ENCODE measurements at places on chromosomes 2 and 18. TPM values are rescaled to one million over a fixed set of nuclear protein-coding genes. Genes with fewer than 3 reads are reported as not detected.

DNA sequence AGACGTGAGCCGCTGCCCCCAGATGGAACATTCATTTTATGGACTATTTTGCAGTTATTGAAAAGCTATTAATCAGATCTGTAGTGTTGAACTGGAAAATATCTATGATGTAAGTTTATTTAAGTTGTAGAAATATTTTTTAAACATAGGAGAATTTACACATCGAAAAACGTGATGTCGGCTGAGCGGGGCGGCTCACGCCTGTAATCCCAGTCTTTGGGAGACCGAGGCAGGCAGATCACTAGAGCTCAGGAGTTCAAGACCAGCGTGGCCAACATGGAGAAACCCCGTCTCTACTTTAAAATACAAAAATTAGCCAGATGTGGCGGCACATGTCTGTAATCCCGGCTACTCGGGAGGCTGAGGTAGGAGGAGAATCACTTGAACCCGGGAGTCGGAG is 2.0 kb upstream of the TIA1 start:
- DNase-seq = no peak

- no peak for DNase-seq
These were observed 17.6 kb downstream of the MAP3K19 start for GRCh38 chr2:135029481-135030134.

DNA sequence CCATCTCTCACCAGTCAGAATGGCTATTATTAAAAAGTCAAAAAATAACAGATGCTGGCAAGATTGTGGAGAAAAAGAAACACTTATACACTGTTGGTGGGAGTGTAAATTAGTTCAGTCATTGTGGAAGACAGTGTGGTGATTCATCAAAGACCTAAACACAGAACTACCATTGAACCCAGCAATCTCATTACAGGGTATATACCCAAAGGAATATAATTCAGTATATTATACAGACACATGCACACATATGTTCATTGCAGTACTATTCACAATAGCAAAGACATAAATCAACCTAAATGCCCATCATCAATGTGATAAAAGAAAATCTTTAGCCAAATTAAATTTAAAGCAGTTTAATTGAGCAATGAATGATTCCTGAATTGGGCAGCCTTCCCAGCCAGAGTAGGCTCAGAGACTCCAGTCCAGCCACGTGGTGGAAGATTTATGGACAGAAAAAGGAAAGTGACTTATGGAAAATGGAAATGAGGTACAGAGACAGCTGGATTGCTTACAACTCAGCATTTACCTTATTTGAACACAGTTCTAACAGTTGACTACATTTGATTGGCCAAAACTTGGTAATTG is 377.1 kb upstream of the SLC39A10 start:
- DNase-seq = no peak

GRCh38 chr18:48230467-48231113 is 178.6 kb downstream of the ZBTB7C start:
- DNase-seq = peak; percentile 75

DNA sequence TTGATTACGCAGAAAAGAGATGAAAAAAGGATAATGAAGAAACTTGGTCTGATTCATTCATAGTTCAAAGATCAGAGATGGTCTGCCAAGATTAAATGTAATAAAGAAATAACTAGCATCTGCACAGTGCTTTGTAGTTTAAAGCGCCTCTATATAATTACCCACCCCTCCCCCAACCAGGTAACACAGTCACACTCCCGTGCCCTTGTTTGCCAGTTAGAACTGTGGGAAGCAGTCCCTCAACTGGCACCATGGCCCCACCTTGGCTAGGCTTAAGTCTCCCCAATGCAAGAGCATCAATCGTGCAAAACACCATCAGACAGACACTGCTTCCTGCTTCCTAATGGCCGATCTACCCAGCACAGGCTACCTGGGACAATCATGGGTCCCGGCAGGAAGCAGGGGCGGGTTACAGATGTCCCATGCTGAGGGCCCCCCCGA is 11.6 kb downstream of the ADCY3 start:
- DNase-seq = no peak

GRCh38 chr2:63743982-63744966 is 97.4 kb upstream of the UGP2 start:
- DNase-seq = no peak

- no peak for DNase-seq
These were observed 5.4 kb downstream of the MARS2 start for GRCh38 chr2:197710424-197711042.

- no peak for DNase-seq
These were observed 278.1 kb upstream of the ZEB2 start for GRCh38 chr2:144798034-144798433.

- no peak for DNase-seq
These were observed 152.8 kb upstream of the TMEFF2 start for GRCh38 chr2:192347542-192347941.

- no peak for DNase-seq
These were observed 101.6 kb downstream of the ARL6IP6 start for GRCh38 chr2:152820048-152820447.

GRCh38 chr18:58863539-58864145 is 1.0 kb upstream of the ZNF532 start:
- DNase-seq = no peak

DNA sequence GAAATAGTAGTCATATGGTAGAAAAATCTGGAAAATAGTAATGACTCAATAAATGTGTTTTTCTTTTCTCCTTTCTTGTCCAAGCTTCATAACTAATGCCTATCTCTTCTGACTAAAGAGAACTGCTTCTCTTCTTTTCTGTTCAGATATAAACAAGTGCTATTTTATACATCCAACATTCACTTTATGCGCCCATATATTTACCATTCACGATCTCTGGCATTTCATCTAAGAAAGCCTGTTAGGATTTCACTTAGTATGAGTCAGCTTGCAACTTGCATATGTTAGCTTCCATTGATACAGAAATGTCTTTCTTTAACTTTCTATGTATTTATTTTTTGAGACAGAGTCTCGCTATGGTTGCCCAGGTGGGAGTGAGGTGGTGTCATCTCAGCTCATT is 224.9 kb downstream of the VAPA start:
- no peak for DNase-seq

PRKCE gene
- 7.2 TPM for total RNA-seq

PSD4 gene
- 4.5 TPM for total RNA-seq

LAMA1 gene
- total RNA-seq = 0.15 TPM

SH3RF3 gene
- total RNA-seq = 8.8 TPM

TCF7L1 gene
- total RNA-seq = 4.0 TPM

NEB gene
- total RNA-seq = 136 TPM

CYS1 gene
- total RNA-seq = 5.9 TPM

All from right atrium auricular region (tissue), 2 donors.